A549 treated with CORT108297 at 1 μM for 4 hours (cell line): ENCODE measurements at places on chromosomes 12 and 14. TPM values are rescaled to one million over a fixed set of nuclear protein-coding genes. Genes with fewer than 3 reads are reported as not detected.

The TDRD9 gene
- not detected in 5 replicates for total RNA-seq

The TAS2R30 gene
- 0.05 TPM in 1 of 5 replicates, not detected in the others for total RNA-seq

The FOXA1 gene
- total RNA-seq = 7.0 to 11.0 TPM (median 10.5 TPM) in 5 replicates

The SYNDIG1L gene
- 0.05 TPM in 1 of 5 replicates, not detected in the others for total RNA-seq

The C12orf50 gene
- 0.06 to 0.08 TPM in 2 of 5 replicates, not detected in the others for total RNA-seq

The B3GNT4 gene
- total RNA-seq = 0.54 to 1.2 TPM (median 0.91 TPM) in 5 replicates

The SERPINA10 gene
- 0.02 to 0.04 TPM in 2 of 5 replicates, not detected in the others for total RNA-seq

The MARS1 gene
- 143 to 306 TPM (median 151 TPM) in 5 replicates for total RNA-seq

The GALNT8 gene
- not detected in 5 replicates for total RNA-seq

The LYZ gene
- total RNA-seq = 0.30 TPM in 1 of 5 replicates, not detected in the others

The EFCAB11 gene
- total RNA-seq = 12.1 to 13.6 TPM (median 13.0 TPM) in 5 replicates

The OR4K15 gene
- total RNA-seq = not detected in 5 replicates

The COX8C gene
- total RNA-seq = not detected in 5 replicates

The VWF gene
- total RNA-seq = 0.08 to 0.29 TPM (median 0.13 TPM) in 5 replicates

The CLEC7A gene
- not detected in 5 replicates for total RNA-seq

The DDX51 gene
- total RNA-seq = 19.9 to 31.7 TPM (median 30.7 TPM) in 5 replicates

The CABP1 gene
- 0.08 to 0.28 TPM (median 0.25 TPM) in 5 replicates for total RNA-seq

The ARHGAP9 gene
- 0.26 to 0.73 TPM (median 0.36 TPM) in 5 replicates for total RNA-seq

The REM2 gene
- 0.30 to 0.50 TPM (median 0.44 TPM) in 5 replicates for total RNA-seq

The TRPV4 gene
- 0.06 to 0.15 TPM (median 0.08 TPM) in 5 replicates for total RNA-seq

The DLK1 gene
- total RNA-seq = 0.25 to 0.46 TPM (median 0.38 TPM) in 5 replicates

The SOAT2 gene
- total RNA-seq = 0.18 to 0.35 TPM (median 0.21 TPM) in 5 replicates

The SLC2A13 gene
- total RNA-seq = 2.6 to 4.2 TPM (median 3.9 TPM) in 5 replicates

The HIP1R gene
- total RNA-seq = 12.4 to 17.1 TPM (median 14.5 TPM) in 5 replicates

The WNK1 gene
- total RNA-seq = 64.9 to 89.9 TPM (median 81.4 TPM) in 5 replicates

The LMNTD1 gene
- not detected in 5 replicates for total RNA-seq

The NOVA1 gene
- 4.6 to 6.5 TPM (median 5.1 TPM) in 5 replicates for total RNA-seq

The MYH6 gene
- not detected in 5 replicates for total RNA-seq

The PROX2 gene
- not detected in 5 replicates for total RNA-seq

The PSMC1 gene
- total RNA-seq = 208 to 393 TPM (median 221 TPM) in 5 replicates

The RPGRIP1 gene
- 0.13 to 0.24 TPM (median 0.19 TPM) in 5 replicates for total RNA-seq

The PTCSC3 gene
- not detected in 5 replicates for total RNA-seq

The PLA2G1B gene
- total RNA-seq = 0.24 TPM in 1 of 5 replicates, not detected in the others
